ENCODE measurements at places on chromosomes 1 and 21. TPM values are rescaled to one million over a fixed set of nuclear protein-coding genes. Genes with fewer than 3 reads are reported as not detected.

The PTPRU gene
- total RNA-seq, result 18.7 TPM

The TEX35 gene
- total RNA-seq, result not detected

The PLA2G2D gene
- total RNA-seq, result 0.10 TPM

The PPIAL4G gene
- total RNA-seq, result not detected

The FCRL6 gene
- total RNA-seq, result not detected

The C1orf53 gene
- 4.9 TPM for total RNA-seq

The EXO1 gene
- 0.62 TPM for total RNA-seq

The OLFML2B gene
- total RNA-seq, result 1.8 TPM

Measured in right lobe of liver (tissue), 6 donors.